ENCODE measurements at places on chromosomes 11 and 22.
A peak's percentile ranks its signal among the peaks of the same experiment; 100 is the strongest.

GRCh38 chr11:123580557-123581275 lies 73.7 kb downstream of the SCN3B start:
- peak; percentile 67 for DNase-seq

- DNase-seq, result no peak
Observed at GRCh38 chr22:44938886-44939285, 70.9 kb downstream of the PHF21B start.

- DNase-seq, result peak; percentile 4
Observed at GRCh38 chr11:419248-420005, 4.6 kb upstream of the SIGIRR start.

DNA sequence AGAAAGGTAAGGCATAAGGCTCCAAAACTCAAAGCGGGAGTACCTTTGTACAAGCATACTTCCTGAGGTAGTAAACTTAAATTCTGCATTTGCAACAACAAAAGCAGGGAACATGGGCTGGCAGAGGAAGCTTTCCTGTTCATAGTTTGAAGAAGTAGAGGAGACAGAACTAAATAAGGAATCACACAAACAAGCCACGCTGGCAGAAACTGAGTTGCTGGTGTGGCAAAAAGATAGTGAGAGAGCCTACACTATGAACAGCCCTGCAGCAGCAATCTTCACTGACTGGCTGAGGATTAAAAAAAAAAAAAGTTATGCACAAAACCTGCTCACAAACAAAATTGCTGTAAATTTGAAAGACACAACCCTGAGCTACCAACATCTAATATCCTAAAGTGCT lies 46.5 kb downstream of the FCHSD2 start:
- no peak for DNase-seq

Data from stimulated activated naive CD8-positive, alpha-beta T cell treated with anti-CD3 and anti-CD28 coated beads, Interleukin-15, amount 100 ng/mL, for 72 hours (primary cell).